CD4-positive, alpha-beta T cell treated with Interleukin-1 beta for 1 hour (primary cell): ENCODE measurements at places on chromosomes 2 and 18.

DNA sequence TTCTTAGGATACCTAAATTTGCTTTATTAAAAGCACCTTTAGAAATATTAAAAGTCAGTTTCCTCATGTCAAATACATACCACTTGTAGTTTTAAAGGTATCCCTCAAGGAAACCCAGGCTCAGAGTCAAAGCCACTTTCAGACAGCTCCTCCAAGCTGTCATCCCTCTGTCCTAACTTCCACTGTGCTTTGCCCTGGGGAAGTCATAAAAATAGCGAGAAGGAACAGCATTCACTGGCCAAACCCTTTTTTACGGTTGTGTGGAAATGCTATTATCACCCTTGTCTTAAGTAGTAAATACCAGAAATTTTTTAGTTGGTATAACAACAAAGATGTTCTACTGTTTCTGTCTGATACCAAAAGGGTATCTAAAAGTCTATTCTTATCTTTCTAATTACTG, 680.5 kb downstream of the ZEB2 start:
- no peak for DNase-seq

GRCh38 chr2:203582468-203582867, 47.4 kb upstream of the RAPH1 start:
- no peak for DNase-seq

GRCh38 chr2:216829533-216829932, 30.3 kb downstream of the TNP1 start:
- DNase-seq, result no peak

DNA sequence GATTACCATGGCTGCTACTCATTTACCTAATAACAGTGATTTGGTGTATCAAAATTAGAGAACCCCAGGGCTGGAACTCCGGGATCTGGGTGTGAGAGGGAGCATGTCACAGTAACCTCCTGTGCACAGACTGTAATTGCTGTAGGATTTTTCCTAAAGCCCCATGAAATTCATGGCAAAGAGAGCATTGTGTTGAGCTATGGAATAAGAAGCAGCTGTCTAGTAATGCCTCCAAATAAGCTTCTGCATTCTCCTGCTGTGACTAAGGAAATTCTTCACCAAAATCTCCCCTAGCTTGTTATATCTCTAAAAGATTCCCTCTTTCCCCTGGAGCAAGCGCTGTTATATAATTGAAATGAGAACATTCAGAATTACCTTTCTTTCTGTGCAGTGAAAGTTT, 158.1 kb upstream of the SPATS2L start:
- no peak for DNase-seq

GRCh38 chr18:22026889-22027288, 142.5 kb upstream of the GATA6 start:
- DNase-seq, result no peak

DNA sequence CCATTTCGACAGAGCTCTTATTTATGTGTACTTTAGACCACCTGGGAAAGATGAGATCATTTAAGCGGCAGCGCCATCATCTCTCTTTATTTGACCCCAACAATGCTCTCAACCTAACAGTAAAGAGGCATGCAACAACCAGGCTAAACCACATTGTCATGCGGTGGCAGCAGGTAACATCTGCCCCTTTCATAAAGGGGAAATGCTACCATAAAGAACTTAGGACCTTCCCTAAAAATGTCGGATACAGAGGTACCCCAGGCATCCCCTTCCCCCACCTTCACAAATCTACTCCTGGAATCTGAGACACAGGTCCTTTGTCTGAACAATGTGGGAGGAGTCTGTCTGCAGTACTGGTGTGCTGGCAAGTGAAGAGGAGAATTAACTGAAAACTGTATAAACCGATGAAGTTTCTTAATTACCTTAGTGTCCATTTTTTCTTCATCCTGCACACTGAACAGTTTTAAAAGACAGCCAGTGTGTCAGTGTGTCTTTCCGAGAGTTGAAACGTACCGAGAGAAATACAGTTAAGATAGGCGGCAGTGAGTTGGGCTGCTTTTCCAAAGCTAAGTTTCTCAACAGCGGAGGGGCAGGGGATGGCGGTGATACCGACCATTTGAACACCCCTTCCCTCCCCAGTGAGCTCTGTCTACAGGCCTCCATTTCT, 1.9 kb downstream of the MEX3C start:
- peak; percentile 47 for DNase-seq

- no peak for DNase-seq
Observed at GRCh38 chr2:27058210-27058609, 6.7 kb downstream of the AGBL5 start.

DNA sequence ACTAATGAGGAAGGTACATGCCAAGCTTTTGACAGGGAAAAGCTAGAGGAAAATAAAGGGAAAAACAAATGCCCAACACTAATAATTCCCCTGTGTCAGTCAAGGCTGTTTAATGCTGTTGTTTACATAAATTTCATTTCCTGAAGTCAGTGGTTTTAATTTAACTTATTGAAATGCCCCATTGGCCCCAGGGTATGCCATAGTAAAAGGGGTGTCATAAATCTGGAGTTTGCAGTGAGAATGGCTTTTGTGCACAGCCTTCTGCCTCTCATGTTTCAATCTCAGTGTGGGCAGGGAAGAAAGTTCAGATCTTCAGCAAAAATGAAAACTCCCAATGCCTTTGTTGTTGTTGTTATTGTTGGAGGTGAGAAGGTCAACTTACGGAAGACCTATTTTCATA, 550.1 kb upstream of the DCC start:
- DNase-seq, result no peak

DNA sequence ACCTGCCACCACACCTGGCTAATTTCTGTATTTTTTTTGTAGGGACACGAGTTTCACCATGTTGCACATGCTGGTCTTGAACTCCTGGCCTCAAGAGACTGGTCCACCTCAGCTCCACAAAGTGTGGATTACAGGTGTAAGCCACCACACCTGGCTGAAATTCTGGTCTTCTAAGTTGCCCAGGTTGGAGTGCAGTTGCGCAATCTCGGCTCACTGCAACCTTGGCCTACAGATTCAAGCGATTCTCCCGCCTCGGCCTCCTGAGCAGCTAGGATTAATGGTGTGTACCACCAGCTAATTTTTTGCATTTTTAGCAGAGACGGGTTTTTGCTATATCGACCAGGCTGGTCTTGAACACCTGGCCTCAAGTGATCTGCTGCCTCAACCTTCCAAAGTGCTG, 5.6 kb downstream of the POLR2D start:
- DNase-seq, result no peak

DNA sequence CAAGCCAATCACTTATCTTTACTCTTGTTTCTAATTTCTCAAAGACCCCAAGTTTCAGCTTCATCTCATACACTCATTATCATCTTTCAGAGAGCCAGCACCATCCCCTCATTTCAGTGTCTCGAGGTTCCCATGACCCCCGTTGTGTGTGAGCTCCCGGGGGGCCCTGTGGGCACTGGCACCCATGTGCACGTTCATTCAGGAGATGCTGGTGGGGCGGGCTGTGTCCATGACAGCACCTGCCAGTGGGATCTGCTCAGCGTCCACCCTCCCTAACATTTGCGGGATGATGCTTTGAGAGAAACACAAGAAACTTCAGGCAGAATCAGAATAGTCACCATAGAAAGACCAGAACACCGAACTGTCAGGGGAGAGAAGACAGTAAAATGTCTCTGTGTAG, 120.5 kb downstream of the MBP start:
- no peak for DNase-seq
